Muscle of arm (tissue), 14 donors: ENCODE measurements at places on chromosomes 16 and 17.

DNA sequence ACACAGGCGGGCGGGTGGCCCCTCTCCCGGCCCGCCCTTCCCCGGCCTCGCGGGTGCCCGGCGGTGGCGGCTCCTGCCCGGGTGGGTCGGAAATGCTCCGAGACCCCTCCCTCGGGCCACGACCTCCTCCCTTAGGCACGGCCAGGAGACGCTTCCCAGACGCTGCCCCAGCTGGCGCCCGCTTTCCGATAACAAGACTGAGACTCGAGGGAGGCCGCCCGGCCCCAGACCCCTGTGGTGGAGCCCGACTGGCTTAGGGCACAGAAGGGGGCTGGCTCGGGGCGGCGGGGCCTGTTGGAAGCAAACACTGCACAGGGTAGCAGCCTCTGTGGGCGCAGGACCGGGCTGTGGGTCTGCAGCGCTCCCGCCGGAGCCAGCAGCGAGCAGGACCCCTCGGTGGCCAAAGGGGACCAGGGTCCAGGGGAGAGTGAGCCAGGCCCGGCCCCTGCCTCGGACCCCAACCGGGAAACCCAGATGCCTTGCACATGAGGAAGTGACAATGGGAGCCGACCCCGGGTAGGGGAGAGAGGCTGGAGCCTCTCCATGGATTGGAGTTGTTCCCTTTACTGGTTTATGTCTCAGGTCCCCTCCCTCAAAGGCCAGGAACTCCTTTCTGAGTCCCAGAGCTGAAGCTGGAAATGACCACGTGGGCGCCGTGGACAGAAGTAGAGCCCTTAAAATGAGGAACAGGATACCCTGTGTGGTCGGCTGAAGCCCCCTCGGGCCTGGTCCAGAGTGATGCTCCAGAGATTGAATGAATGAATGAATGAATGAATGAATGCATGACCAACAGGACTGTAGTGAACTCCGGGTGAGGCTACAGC, 19.8 kb upstream of the ADCY7 start:
- DNase-seq: no peak

DNA sequence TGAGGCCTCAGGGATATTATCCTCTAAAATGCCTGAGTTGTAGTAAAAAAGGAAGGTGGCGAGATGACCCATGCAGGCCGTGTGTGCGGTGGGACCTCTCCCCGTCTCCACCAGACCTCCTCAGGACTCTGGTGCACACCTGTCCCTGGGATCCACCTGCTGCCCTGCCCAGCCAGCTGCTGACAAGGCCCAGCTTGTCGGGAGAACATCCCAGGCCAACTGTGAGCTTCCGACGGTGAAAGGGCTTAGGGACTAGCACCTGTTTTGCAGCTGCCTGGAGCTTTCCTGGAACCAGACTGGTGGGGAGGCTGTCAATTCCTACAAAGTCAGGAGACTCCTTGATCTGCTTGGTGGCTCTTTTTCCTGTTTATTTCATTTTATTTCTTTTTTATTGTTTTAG, 11.6 kb downstream of the IL34 start:
- no peak for DNase-seq

- peak; percentile 10 for DNase-seq
These were observed 42.1 kb downstream of the ITGAM start for GRCh38 chr16:31301708-31302400.

- DNase-seq: no peak
These were observed 38.5 kb upstream of the KSR1 start for GRCh38 chr17:27417596-27418365.

GRCh38 chr16:52912565-52913173, 140.0 kb downstream of the CHD9NB start:
- DNase-seq: peak; percentile 68

- no peak for DNase-seq
These were observed 9.6 kb upstream of the ATP2C2 start for GRCh38 chr16:84358601-84359295.

- no peak for DNase-seq
These were observed 878.0 kb downstream of the KCNJ18 start for GRCh38 chr17:22570144-22570845.

DNA sequence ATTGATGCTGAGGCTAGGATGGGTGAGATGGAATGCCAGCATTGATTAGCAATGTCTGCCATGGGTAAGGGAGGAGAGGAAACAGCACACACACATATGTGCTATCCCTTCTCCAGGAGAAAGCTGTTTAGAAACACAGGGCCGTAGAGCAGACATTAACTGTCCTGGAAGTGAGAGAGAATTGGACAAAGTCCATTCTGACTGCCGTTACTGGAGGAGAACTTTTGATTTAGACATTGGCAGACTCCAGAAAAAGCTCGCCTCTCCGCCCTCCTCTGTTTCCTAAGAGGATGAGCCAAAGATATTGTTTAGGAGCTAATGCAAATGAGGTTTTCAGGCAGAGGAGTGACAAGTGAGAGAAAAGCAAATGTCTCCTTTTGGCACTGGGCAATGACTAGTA, 237.0 kb downstream of the HAPSTR1 start:
- peak; percentile 30 for DNase-seq

GRCh38 chr17:50935221-50935995, 69.3 kb upstream of the TOB1 start:
- DNase-seq: no peak

DNA sequence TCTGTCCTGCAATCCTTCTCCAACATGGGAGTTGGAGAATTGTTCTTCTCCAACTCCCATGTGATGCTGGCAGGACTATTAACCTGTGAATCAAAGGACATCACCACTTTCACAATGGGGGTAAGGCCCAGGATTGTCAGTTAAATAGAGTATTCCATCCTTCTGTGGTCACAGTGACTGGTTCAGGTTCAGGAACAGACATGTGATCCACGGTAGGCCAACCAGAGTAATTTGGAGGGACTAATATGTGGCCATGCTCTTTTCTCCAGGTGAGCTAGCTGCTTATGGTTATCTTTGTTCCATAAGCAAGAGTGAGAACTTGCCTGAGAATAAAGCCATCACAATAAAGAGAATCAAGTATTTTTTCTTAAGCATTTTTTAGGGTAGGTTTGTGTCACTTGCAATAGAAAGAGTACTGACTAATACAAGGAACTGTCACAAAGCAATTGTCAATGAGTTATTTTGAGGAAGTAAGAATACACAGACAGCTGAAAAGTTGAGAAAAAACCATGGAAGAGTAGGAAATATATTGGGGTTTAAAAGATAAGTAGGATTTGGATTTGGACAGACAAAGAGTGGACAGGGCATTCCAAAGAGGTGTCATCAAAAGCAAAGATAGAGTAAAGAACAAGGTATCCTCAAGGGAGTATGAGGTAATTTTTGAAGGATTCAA, 63.4 kb downstream of the BRIP1 start:
- DNase-seq: no peak

DNA sequence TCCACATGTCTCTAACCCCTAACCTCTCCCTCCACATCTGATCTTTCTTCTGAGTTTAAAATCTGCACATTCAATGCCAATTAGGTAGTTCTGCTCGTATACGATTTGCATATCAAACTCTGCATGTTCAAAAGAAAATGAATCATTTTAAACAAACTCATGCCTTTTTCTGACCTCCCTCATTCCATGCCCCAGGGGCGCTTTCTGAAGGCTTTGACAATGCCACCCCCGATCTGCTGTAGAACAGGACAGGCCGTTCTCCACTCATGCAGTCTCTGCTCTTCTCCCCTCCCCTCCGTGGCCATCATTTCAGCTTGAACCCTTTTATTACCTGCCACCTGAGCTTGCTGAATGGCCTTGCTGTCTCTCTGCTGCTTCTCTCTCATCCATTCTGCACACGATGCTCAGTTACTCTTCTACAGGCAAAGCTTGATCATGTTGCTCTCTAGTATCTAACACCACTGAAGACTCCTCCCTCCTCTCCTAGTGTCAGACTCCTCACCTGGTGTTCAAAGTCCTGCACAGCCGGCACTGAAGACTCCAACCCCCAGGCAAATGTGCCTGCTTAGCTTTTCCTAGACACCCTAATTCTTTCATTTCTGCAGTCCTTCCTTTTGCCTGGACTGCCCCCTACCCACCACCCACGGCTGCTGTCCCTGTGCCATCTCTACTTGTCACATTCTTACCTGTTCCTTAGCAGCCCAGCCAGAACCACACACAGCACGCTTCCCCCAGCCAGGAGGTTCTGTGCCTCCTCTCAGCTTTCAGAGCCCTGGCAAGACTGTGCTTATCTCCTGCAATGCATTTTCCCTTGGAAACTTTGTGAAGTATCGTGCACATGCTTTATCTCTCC, 6.2 kb downstream of the TMEM238L start:
- DNase-seq: no peak

DNA sequence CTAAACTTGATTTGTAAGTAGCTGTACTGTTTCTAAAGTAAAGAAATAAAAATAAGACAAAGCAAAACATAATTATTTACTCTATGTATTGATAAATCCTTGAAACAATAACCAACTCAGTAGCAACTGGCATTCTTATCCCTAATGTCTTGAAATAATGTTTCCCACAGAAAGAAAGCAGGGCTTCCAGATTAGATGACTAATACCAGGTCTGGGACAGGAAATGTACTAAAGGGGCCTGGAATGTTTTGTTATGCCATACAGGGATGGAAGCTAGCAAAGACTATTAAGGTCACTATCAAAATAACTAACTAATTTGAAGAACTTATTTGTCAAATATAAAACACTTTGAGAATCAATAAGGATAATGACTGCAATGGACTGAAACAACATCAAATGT, 82.1 kb downstream of the CFDP1 start:
- no peak for DNase-seq
